ENCODE measurements at places on chromosomes 2 and 18. TPM values are rescaled to one million over a fixed set of nuclear protein-coding genes. Genes with fewer than 3 reads are reported as not detected.

Gene UGT1A10
- 0.83 TPM for total RNA-seq

Gene CLIP4
- total RNA-seq: 94.0 TPM

Gene GALR1
- total RNA-seq: not detected

Gene MAP3K19
- not detected for total RNA-seq

Gene OLA1
- total RNA-seq: 88.9 TPM

Gene POTEE
- total RNA-seq: not detected

Gene LYPD6B
- 2.0 TPM for total RNA-seq

Gene CD28
- under 0.01 TPM for total RNA-seq

Gene LRATD1
- 0.09 TPM for total RNA-seq

Data from smooth muscle cell of bladder (primary cell).